Amygdala (tissue), 56 donors: ENCODE measurements at places on chromosomes 6 and 20.

DNA sequence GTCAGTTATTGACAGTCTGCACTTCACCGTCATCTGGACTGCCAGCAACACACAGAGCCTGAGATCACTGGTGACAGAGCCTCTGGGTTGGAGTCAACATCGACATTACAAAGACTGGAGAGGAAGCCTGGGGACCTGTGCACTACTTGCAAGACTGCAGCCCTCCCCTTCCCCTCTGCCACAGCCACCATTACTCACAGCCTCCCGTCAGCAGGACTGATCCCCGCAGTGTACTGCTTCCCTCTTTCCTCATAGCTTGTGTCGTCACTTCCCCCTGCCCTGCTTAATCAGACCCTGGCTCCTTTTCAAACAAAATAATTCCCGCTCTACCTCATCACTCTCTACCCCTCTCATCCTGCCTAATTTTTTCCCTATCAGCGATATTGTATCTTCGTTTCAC, 235.5 kb upstream of the KCNQ5 start:
- DNase-seq = no peak

- DNase-seq = peak; percentile 45
Measured at GRCh38 chr20:33994222-33994913, 657 bp downstream of the RALY start.

DNA sequence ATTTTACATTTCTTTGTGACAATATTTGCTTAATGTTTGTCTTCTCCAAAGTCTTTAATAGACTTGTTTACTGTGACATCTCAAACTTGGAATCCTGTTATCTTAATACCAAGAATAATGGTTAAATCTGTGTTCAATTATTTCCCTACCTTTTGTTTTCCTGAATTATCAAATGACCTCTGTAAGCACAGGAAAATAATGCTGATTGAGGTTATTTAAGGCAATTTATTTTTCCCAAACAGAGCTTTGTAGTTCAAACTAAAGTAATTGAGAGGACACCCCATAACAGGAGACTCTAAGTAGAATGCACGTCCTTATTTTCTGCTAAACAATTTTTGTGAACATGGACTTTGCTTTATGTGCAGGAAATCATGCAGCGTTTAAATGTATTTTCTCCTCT, 195.0 kb downstream of the BTBD3 start:
- no peak for DNase-seq

- DNase-seq = no peak
Measured at GRCh38 chr6:159989492-159990480, 20.9 kb downstream of the IGF2R start.

GRCh38 chr6:124522335-124522734, 439.9 kb upstream of the RNF217 start:
- DNase-seq = no peak

- DNase-seq = no peak
Measured at GRCh38 chr20:18031888-18032509, 25.7 kb downstream of the OVOL2 start.

- DNase-seq = no peak
Measured at GRCh38 chr6:75296811-75297779, 12.5 kb upstream of the TMEM30A start.

DNA sequence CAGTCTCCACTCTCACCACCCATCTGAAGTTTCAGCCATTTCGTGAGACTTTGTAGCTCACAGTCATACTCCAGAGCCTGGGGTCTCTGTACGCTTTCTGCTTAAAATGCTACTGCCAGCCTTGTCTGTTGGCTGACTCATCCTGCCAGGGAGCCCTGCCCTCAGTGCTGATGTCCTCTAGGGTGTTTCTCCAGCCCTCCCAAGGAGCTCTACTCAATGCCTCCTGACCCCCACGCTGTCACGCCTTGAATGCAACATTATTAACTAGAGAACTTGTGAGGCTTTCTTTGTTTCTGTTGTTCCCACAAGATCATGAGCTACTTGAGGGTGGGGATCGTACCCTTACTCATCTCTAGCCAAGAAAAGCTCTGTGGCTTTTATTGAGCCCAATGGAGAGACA, 20.1 kb downstream of the KIF16B start:
- no peak for DNase-seq

DNA sequence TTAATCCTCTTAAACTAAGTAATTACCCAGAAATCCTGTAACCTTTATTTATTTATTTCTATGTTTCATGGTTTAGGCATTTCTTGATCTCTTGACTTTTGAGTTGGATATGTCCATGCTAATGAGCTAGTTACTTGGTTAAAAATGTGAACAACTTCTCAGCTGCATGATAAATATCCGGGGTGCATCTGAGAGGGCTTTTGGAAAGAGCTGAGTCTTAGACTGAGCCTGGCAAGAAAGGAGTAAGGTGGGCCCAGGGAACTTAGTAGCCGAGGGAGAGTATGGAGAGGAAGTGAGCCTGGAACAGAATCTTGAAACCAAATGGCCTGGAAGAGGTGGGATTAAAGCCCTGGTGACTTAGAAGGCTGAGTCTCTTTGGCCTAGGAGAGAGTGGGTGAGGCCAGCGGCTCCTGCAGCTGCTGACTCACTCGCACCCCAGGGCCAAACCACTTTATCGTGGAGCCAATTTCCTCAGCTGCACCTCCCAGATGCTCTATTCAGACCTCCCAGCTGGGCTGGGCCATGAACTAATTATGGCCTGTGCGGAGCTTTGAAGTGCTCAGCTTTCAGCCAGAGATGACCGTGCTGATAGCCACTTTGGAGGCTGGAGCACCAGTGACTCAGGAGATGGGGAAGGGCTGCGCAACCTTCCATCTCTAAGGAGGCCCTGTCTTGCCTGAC, 19.1 kb downstream of the TGM3 start:
- DNase-seq = no peak

DNA sequence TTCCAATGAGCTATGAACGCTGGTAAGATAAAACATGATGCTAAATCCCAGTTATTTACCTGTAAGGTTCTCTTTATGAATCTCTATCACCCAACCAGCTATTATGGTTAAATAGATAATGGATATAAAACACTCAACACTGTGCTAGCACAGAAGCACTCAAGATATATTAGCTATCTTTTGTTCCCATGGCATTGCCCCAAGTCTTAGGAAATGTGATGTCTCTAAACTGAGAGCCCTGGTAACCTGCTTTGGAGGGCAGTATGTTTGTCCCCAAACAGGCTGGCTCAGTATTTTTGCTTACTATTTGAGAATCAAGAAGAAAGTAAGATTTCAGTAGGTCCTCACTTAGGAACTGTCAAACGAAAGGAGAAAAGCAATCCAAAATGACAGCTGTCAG, 90.5 kb downstream of the BTBD9 start:
- DNase-seq = no peak

DNA sequence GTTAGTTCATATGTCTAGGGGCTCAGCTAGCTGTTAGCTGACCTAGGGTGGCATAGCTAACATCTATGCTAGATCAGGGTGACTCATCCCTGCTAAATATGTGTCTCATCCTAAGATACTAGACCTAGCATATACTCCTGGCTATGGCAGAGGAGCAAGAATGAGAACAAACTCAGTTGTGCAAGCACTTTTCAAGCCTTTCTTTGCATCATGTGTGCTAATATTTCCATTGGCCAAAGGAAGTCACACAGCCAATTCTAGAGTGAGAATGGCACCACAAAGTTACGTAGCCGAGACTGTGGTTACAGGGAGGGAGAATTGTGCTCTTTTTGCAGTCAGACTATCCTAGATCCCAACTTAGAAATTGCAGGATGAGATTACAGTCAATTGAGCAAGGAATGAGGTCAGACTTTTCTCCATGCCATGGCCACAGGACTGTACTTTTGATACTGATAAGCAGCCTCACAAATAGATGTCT, 78.7 kb downstream of the PLCB4 start:
- DNase-seq = no peak

GRCh38 chr20:52083627-52084232, 107.8 kb downstream of the ZFP64 start:
- peak; percentile 47 for DNase-seq

- DNase-seq = no peak
Measured at GRCh38 chr6:747921-748320, 55.0 kb upstream of the EXOC2 start.

DNA sequence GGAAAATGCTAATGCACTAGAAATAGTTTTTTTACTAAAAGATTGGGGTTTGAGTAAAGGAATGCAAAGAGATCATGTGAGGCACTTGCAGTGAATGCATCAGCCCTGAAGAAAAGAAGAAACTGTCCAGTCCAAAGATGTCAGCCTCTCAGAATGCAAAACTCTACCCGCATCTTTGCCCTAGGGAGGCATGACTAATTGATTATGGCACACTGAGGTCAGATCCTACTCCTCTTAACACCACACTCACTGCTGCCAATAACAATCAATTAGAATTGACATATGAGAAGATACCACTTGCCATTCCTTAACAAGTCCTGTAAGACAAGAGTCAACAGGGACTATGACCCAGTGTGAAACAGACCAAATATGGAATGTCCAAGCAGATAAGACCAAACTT, 262.3 kb upstream of the PLN start:
- DNase-seq = no peak

DNA sequence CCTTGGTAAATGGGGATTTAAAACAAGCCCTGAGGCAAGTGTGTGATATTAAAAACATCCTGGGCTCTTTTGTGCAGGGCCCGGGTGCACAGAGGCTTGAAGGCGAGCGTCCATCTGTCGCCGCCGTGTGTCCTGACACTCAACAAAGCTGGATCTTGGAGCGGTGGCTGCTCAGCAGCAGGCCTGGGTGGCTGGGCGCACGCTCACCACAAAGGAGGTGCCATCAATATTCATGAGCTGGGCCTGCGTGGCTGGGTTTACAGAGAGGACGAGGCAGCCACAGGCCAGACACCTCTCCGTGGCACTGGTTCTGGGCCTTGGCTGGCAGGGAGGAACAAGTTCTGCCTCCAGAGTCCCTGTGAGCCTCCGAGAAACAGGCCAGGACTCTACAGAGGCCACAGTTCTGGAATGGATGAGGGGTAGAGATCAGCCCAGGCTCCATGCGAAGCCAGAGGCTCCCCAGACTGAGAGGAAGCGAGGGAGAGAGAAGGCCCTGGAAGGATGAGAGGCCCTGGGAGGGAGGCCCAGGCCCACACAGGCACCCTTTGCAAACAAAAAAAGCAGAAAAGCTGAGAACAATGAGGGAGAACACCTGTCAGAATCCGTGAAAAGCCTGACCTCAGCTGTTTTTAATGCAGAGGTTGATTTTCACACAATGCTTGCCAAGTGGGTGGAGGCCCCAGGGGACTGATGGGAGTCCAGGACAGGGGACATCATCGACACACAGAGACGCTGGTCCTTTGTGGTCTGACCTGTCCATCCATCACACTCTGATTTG, 21.9 kb downstream of the BHLHE23 start:
- DNase-seq = peak; percentile 49

GRCh38 chr20:46625875-46626373, 25.3 kb downstream of the SLC13A3 start:
- DNase-seq = no peak

GRCh38 chr6:87716928-87717614, 15.0 kb upstream of the AKIRIN2 start:
- DNase-seq = no peak

DNA sequence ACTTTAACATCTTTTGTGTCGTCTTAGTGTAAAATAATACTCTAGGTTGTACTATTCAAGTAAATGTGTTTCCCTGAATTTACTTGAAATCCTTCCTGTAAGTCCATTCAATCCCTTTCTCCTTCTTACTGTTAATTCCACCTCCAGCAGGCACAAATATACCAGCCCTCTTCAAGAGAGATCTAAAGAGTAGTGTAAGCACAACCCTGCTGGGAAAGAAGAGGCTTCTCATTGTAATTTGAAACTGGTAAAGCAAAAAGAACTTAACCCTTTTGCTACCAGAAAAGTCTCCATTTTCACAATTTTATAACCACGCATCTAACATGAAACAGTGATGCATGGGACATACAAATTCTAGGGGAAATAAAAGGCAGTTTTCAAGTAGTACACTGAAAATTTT, at the start of gene BMP5:
Gene BMP5, minus strand, starts transcription at position 191 of the 400 bp plus-strand sequence. CDS start 725 bp downstream, outside the sequence.
- no peak for DNase-seq

DNA sequence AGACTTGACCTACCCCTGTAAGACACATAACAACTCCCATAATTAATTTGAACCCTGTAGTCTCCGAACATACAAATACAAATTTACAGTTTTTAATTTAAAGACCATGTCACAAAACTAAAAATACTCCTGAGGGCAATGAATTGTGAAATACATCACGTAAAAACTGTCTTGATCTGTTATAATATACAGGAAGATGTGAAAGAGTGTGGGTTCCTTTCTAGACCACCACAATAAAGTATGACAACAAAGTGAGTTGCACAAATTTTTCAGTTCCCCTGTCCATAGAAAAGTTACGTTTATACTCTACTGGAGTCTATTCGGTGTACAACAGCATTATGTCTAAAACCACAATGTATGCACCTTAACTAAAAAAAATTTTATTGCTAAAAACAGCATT, 11.0 kb upstream of the BLOC1S5 start:
- no peak for DNase-seq

DNA sequence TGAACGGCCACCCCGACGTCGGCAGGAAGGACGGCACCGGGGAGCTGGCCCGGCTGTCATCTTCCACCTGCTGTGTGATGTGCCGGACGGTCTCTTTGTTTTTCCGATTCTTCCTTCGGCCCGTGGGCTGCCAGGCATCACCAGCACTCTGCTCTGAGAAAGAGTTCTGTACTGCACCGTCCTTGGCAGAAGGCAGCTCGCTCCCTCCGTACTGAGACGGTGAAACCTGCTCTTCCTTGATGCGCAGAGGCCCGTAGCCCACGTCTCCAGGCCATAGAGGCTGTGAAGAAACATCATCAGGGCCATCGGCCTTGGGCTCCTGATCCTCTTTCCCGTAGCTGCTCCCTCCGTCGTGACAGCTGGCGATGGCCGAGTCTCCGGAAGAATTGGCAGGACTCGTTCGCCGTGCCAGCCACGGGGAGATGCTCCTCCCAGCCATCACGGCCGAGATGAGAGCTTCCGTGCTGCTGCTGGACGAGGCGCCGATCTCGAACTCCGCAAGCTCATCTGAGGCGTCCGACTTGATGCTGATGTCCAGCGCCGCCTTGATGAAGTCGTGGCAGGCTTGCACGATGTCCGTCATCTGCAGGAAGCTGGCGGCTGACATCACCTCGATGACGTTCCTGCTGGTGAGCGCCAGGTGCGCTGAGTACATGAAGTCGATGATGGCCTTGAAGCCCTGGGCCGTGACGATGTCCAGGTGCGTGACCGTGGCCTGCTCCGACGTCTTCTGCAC, 41.1 kb downstream of the ZBTB46 start:
- no peak for DNase-seq

DNA sequence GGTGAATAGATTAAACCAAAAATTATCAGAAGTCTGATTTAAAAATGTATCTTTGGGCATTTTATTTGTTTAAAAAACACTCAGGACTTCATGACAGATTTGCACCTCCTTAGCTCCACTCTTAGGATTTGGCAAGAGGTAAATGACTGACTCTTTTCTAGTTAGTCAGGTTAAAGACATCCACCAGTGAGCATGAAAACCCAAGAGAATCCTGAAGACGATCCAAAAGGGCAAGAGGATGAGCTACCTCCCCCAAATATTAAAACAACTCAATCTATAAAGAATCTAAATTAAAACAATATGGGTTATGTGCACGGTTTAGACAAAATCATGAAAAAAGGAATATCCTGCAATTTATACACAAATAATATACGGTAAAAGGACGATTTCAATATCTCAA, 89.4 kb upstream of the OPRM1 start:
- DNase-seq = no peak
